Activated T-cell treated with anti-CD3 and anti-CD28 coated beads, Interleukin-2, amount 50 U/mL, for 72 hours (primary cell): ENCODE measurements at places on chromosomes 13 and 19. TPM values are rescaled to one million over a fixed set of nuclear protein-coding genes. Genes with fewer than 3 reads are reported as not detected.

The AMH gene
- total RNA-seq, result 4.6 TPM

The ZNF816 gene
- total RNA-seq, result 16.2 TPM

The ERICH6B gene
- not detected for total RNA-seq

The CGB1 gene
- not detected for total RNA-seq

The ZSWIM4 gene
- total RNA-seq, result 11.1 TPM

The C13orf42 gene
- total RNA-seq, result not detected

The MBD3L2B gene
- total RNA-seq, result not detected
